ENCODE measurements at places on chromosomes 6 and 20.
A peak's percentile ranks its signal among the peaks of the same experiment; 100 is the strongest.

DNA sequence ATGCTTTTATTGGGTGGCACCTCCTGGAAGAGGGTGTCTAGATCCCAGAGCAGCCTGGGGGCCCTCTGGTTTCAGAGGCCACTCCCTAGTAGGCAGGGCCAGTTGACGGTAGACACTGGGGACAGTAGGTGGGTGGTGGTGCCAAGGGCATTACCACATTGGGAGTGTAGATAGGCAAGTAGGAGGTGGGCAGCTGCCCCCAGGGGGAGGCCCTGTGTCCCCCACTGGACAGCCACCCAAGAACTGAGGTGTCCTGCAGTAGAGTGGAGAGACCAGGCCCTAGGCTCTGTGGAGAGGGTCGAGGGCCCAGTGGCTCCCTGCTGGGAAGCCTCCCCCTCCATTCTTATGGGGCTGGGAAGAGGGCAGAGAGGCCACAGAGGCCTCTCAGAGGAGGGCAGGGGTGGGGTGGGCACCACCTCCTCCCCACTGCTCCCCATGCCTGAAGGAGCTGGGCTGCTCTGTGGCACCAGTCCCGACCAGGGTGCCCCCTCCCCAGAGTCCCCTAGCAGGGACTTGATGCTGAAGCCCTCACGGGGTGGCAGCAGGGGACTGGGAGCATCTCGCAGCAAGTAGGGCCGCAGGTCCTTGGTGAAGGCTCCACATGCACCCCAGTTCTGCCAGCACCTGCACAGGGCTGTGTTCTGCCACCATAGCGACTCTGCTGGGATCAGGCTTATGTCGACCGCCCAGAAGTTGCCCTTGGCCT lies 305.0 kb upstream of the KCNQ5 start:
- no peak for DNase-seq

DNA sequence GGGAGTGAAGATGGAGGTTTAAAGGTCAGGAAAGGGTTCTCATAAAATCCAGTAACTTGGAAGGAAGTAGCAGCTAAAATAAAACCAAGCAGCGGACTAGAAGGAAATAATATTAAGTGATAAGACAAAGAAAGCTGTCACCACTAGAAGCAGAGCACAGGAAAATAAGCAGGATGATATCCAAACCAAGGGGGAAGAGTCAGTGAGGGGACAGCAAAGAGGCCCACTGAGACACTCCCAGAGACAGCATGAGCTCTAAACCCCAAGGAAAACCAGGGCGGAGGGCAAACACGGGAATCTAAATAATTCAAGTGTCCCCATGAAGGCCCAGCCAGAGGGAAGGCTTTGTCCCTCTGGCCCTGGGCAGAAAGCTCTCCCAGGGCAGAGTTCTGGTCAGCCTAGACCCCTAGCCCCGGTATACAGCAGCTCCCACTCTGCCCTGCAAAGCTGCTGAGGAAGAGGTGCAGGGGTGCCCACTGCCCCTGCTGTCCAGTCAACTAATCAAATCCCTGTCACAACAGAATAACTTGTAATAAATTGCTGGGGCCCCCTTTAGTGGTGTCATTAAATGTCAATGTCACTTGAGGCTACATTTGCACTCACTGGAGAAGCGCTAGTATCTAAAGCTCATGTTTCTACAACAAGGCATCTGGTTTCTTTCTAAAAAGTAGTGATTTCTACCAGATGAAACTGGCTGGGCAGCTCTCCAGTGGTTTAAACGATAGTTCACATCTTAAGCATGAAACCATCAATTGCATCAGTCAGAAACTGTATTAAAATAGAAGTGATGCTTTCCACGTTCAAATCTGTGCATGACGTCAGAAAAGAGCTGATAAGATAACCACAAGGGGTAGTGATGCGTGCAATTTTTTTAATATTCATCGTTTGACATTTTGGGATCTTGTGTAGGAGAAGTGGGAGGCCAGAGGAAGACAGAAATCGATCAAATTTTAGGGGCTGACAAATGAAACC lies 13.6 kb downstream of the PDE10A start:
- DNase-seq = no peak

GRCh38 chr20:37390891-37391525 lies 45.1 kb downstream of the SRC start:
- DNase-seq = no peak

GRCh38 chr6:135360222-135360621 lies 137.3 kb downstream of the AHI1 start:
- no peak for DNase-seq

DNA sequence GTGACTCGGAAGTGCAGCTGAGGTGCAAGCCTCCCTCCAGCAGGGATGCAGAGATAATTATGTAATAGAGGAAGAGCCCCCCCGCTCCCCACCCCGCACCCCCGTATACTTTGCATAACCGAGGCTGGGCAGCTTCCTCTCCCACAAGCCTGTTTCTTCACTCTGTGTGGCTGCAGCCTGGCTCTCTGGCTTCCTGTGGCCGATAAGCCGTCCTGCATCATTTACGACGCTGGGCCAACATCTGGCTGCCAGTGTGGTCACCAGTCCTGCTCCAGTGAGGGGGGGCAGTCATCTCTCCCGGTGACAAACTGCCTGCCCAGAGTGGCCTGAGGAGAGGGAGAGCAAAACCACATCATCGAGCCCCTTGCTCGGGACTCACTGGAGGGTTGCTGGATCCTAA lies 59.2 kb downstream of the RBM38 start:
- peak; percentile 92 for DNase-seq

DNA sequence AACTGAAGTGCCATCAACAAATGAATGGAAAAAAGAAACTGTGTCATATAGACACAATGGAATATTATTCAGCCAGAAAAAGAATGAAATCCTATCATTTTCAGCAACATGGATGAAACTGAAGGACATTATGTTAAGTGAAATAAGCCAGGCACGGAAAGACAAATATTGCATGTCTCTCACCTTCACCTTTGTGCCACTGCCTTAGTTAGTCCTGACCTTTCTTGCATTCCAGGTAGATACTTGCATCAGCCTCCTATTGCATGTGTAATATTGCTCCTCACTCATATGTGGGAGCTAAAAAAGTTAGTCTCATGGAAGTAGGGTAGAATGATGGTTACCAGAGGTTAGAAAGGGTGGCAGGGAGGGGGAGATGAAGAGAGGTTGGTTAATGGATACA lies 14.9 kb downstream of the NOTCH4 start:
- no peak for DNase-seq

DNA sequence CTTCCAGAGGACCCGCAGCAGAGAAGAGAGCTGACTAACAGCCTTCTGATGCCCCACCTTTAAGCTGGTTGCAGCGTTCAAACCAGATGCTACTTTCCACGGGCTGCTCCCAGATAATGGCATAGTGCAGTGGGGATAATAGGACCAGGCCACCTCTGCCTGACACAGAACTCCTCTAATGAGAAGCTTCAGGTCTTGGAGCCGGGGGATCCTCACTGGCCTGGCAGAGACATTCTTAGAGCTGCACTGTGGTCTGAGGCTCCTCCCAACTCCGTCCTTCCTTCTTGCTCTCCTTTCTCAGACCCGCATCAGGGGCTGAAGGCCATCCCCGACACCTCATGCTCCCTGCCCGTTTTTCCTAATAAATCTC lies 206.6 kb upstream of the MARCKS start:
- no peak for DNase-seq

DNA sequence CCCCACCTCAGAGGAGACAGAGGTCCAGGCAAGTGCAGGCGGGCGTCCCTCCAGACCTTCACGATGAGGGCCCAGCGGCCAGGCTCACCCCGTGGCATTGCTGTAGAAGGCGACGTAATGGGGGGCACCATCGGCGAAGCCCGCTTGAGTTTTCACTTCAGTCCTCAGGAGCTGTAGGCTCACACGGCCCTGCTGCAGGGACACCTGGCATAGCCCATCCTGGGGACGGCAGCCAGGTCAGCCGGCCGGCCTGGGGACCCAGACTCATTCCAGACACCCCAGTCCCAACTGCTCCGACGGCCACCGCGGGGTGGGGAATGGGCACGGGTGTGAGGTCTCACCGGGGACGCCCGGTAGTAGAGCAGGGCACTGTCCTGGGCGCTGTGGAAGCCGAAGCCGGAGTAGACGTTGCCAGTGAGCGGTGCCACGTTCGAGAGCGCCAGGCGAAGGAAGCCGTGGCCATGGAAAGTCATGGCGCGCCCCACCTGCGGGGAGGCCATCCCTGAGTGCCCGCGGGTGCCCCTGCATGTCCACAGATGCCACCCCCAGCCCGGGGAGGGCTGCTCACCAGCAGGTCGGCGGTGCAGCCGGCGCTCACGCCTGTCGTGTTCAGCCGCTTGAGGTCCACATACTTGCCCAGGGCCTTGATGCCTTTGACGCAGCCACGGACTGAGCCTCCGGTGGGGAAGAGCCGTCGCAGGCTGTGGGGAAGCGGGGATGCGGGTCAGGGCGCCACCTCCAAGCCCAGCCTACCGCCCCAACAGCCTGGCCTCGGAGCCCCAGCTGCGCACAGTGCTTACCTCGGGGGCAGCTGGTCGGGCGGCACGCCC lies 9.2 kb downstream of the ADRM1 start:
- DNase-seq = no peak

GRCh38 chr6:144104488-144104887 lies 9.1 kb upstream of the SF3B5 start:
- DNase-seq = no peak

DNA sequence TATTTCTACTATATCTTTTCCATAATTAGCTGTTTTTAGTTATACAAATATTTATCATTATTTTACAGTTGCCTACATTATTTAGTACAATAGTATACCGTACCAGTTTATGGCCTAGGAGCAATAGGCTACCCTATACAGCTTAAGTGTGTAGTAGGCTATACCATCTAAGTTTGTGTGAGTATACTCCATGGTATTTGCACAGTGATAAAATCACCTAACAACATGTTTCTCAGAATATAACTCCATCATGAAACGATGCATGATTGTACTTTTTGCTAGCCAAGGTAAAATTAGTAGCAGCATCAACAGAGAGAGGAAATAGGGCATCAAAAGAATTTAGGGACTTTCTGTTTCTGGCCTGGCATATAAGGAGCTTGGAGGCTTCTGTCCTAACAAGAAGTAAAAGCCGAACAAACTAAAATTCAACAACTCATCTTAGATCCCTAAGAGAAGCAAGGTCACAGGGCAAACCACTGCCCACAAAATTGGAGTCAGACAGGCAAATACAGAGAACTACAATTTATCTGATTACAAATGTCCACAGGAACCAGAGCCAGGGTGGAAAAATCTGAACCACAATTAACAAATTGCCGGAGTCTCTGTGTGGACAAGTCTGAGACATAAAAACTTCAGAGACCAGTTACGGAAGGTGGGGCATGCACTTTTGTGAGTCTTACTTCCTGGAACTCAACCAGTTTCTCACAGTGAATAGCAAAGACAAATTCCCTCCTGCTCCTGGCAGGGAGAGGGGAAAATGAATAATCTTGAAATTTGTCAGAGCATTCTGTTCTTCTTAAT lies 671.4 kb downstream of the RFPL4B start:
- DNase-seq = no peak

- no peak for DNase-seq
These were observed 35.8 kb upstream of the BHLHE23 start for GRCh38 chr20:63042448-63043071.

GRCh38 chr6:163871616-163872015 lies 457.1 kb downstream of the QKI start:
- DNase-seq = no peak

DNA sequence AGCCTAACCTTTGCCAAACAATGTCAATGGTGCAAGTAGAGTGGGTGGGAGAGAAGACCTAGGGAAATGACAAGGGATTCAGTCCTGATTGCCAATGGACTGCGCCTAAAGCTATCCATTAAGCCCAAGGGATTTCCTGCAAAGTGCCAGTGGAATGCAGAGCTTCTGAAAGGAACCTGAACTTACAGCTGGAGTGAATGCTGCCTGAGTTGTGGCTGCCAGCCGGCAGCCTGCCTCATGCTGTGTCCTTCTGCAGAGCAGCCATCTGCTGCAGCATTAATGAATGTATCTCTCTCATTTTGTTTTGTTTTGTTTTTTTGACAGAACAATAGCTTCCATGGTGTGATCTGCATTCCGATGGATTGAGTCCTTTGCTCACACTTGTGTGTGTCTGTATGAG lies 44.7 kb downstream of the SLC35F1 start:
- DNase-seq = no peak

DNA sequence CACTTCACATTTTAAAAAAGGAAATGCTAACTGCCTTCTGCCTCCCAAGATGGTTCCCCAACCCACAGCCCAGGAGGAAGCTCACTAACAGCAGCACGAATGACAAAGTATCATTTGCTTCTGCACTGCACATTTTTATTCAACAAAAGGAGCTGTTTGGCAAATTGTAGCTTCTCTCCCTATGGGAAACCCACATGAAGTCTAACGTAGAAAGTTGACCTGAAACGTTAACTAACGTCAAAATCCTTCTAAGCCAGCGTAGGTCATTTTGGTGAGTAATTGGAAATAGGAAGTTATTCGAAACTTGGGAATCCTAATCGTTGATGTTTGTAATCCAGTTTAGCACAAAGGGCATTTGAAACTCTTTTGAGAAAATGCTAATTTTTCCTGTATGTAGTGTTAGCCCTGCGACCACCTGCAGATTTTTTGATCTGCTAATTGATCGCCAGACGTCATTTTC lies 2.9 kb downstream of the SALL4 start:
- no peak for DNase-seq

GRCh38 chr20:12294678-12295077 lies 377.0 kb downstream of the BTBD3 start:
- DNase-seq = no peak

DNA sequence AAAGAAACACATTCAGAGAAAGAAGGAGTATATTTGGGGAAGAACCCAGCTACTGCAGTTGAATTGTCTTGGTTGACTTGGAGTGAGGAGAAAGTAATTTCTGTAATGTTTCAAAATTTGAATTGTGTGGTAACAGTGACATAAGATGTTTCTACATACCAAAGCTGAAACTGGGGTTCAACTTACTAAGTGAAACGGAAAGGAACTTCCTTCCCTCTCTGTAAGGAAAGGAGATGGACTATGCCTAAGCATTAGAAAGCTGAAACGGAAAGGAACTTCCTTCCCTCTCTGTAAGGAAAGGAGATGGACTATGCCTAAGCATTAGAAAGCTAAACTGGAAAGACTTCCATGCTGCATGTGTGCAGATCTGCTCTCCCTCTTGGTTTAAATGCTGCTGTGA lies 46.0 kb downstream of the HUS1B start:
- no peak for DNase-seq

DNA sequence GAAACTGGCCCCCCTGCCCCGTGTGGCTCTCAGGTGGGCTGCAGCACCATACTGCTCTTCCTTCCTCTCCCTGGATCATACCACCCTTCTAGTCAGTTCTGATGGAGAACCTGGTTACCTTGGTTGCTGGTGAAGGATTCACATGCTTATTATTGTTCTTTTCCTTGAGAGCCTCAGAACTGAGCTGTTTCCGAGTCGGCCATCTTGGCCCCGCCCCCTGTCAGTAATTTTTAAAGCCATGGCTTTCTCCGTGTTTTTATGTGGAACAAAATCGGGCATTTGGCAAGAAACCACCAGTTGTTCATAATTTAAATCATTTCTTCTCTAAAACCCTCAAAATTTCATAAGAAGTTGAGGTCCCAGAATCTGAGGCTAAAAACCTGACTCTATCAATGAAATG lies 493.8 kb downstream of the NKAIN2 start:
- DNase-seq = no peak

Data from OCI-LY7 (cell line).